Right renal cortex interstitium (tissue), 3 donors: ENCODE measurements at places on chromosomes 1 and 21. TPM values are rescaled to one million over a fixed set of nuclear protein-coding genes. Genes with fewer than 3 reads are reported as not detected.

- no peak for DNase-seq
These were observed 17.5 kb downstream of the SLC26A9 start for GRCh38 chr1:205925736-205926135.

GRCh38 chr1:35080171-35080854, 1.1 kb downstream of the ZMYM1 start:
- no peak for DNase-seq

GRCh38 chr1:1137256-1138045, 21.6 kb upstream of the C1orf159 start:
- DNase-seq: no peak

GRCh38 chr1:6397844-6398441, 4.4 kb upstream of the ACOT7 start:
- DNase-seq: no peak

DNA sequence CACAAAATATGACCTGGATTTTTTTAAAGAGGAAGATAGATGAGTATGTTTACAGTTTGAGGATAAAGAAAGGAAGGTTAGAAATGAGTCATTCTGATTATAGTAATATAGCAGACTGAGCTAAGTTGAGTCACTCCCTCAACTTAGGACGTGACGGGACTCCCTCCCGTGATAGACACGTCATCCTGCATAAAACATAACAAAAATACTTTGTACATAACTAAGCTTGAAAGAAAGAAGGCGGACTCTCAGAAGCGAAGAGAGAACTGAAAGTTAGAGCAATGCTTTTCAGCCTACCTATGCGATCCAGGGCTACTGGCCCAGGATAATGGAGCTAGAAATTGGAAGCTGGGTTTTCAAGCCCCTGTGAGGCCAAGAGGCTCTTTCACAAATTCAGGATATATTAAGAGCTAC, 53.0 kb upstream of the DESI2 start:
- no peak for DNase-seq

DNA sequence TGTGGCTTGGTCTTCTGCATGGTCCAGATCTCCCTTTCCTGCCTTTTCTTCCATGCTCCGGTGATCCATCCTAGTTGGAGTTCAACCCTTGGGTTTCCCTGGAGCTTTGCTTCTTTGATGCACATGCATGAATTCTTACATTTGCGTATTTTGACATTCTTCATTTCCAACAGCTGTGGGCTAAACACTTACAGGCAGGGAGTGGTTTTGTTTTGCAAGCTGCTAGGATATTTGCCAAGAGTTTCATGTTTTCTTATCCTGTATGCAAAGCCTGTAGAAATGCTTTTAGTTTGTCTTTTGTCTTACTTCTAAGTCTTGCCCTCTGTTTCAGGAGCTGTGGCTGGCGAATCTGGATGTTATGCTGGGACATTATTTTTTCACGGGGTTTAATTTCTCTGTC, 90.3 kb upstream of the PAXBP1 start:
- no peak for DNase-seq

The NR5A2 gene
- 2.4 TPM for polyA plus RNA-seq

DNA sequence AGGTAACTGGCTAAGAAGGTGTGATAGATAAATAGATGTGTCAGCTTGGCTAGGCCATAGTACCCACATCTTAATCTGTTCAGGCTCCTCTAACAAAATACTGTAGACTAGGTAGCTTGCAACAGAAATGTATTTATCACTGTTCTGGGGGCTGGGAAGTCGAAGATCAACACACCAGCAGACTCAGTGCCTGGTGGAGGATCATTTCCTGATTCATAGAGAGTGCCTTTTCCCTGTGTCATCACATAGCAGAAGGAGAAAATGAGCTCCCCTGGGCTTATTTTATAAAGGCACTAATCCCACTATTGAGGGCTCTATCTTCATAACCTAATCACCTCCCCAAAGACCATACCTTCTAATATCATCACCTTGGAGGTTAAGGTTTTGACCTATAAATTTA, 532.7 kb upstream of the OLFM3 start:
- no peak for DNase-seq

The FRRS1 gene
- 8.4 TPM for polyA plus RNA-seq

- DNase-seq: no peak
These were observed 127.8 kb upstream of the FMN2 start for GRCh38 chr1:239963856-239964255.

DNA sequence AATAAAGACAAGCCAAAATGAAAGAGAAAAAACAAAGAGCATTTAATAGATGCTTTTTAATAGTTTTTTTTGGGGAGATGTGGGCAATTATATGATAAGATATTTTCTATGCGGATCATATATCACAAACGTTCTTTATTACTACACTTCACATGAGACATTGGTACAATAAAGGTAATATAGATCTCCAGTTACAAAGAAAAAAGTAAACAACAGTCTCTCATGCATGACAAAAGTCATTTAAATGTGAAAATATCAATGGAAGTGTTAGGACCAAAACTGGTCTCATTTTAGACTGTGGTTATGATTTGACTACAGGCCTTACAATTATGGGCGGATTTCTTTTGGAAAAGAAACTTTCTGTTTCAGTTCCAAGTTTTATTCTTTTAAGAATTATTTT, 687.0 kb downstream of the ADGRL2 start:
- no peak for DNase-seq

- DNase-seq: no peak
These were observed 14.4 kb downstream of the SHISA4 start for GRCh38 chr1:201903135-201903534.

DNA sequence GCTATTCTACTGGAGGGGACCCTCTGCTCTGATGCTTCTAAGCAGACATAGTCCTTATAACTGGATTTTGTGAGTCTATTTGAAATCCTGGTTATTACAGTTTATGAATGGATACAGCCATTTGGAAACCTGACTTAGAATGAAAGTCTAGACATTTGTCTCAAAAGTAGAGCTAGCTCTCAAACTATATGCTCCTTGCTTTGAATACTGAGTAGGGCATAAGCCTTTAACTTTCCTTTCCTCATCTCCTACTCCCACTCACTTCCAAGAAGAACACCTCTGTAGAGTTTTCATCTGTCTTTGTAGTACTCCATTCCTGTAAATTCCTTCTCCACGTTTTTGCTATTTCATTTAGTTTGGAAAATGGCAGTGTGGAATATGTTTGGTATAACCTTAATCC, 9.0 kb upstream of the ARID1A start:
- no peak for DNase-seq

GRCh38 chr1:23521588-23521987, 9.4 kb downstream of the E2F2 start:
- no peak for DNase-seq

The SF3B4 gene
- 82.3 TPM for polyA plus RNA-seq

The COL24A1 gene
- polyA plus RNA-seq: 2.0 TPM

DNA sequence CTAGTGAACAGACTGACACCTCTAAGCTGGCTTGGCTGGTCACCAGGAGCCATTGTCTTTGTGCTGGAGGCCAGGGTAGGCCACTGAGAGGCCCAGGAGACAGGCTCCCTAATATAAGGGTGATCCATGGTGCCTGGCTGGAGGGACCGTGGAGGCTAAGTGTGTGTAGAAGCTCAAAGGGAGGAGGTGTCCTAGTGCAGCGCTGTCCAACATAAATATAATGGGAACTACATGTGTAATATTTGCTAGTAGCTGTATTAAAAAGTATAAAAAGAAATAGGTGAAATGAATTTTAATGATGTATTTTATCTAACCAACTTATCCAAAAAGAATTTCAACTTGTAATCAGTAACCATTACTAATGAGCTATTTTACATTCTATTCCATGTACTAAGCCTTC, 35.0 kb downstream of the SOX13 start:
- DNase-seq: no peak

GRCh38 chr1:208312706-208313105, 68.5 kb upstream of the PLXNA2 start:
- no peak for DNase-seq

- no peak for DNase-seq
These were observed 178.0 kb downstream of the CAMTA1 start for GRCh38 chr1:6962996-6963911.

GRCh38 chr1:73886716-73887115, 311.3 kb downstream of the LRRIQ3 start:
- no peak for DNase-seq

DNA sequence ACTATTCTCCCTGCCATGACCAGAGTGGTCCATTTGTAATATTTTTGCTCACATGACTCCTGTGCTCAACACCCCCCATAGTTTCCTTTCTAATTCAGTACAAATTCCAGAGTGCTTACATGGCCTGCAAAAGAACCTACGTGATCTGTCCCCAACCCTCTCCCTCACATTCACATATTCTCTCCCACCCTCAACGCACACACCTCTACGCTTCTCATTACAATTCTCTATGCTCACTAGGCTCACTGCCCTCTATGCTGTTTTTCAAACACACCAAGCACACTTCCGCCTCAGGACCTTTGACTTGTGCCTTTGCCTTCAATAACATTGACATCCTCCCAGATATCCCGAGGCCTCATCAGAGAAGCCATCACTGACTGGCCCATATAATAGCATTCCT, 23.8 kb upstream of the FBXO28 start:
- DNase-seq: no peak
